ENCODE measurements at places on chromosomes 3 and 15. TPM values are rescaled to one million over a fixed set of nuclear protein-coding genes. Genes with fewer than 3 reads are reported as not detected.

Gene C3orf70
- total RNA-seq = 2.5 TPM

Gene OPA1
- total RNA-seq = 91.0 TPM

GRCh38 chr3:178655488-178655887 is 119.3 kb downstream of the KCNMB2 start:
- DNase-seq = no peak

Gene CYP11A1
- total RNA-seq = 1.1 TPM

- no peak for DNase-seq
Observed at GRCh38 chr3:191901741-191902140, 440.8 kb downstream of the PYDC2 start.

Gene PLCL2
- 36.7 TPM for total RNA-seq

DNA sequence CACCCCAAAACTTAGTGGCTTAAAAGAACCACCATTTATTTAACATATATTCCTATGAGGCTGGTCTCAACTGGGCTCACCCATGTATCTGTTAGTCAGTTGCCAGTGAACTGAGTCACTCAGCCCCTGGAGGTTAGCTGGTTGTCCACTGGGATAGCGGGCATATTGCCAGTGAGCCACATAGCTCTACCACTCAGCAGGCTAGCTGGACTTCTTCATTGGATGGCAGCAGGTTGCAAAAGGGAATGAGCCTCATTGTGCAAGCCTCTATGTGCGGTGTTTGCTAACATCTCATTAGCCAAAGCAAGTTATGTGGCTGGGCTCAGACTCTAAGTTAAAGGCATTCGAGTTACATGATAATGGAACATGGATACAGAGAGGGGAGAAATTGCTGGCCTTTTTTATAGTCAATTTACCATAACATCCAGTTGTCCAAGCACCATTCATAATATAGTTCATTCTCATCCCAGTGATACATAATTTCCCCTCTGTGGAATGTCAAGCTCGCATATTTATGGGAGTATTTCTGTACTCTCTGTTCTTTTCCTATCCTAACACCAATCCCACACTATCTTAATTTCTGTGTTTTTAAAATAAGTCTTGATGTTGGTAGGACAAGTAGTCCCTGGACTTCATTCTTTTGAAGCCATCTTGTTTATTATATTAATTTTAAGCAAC is 8.7 kb downstream of the BTD start:
- no peak for DNase-seq

GRCh38 chr3:107578091-107578490 is 55.3 kb downstream of the BBX start:
- no peak for DNase-seq

- DNase-seq = no peak
Observed at GRCh38 chr15:41564286-41564959, 5.4 kb downstream of the TYRO3 start.

DNA sequence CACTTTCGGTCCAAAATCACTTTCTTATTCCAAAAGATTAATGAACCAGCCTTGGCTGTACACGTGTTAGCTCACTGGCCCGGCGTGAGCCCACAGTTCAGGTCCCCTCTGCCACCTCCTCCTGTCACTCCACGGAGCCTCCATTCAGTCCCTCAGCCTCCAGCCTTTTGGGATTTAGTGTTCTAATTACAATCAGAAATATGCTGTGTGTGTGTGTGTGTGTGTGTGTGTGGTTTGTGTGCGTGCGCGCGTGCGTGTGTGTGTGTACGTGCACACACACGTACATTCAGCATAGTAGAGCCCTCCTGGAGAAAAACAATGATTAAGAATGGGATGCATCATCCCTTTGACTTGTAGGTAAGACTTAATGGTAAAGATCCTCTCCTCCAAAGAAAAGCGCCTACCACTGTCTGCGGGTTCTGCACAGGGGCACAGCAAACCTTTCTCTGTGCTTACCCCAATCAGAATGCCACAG is 801 bp downstream of the CA12 start:
- no peak for DNase-seq

- no peak for DNase-seq
Observed at GRCh38 chr3:123419181-123419849, 29.6 kb downstream of the ADCY5 start.

GRCh38 chr15:79831604-79832003 is 65.2 kb downstream of the MTHFS start:
- no peak for DNase-seq

DNA sequence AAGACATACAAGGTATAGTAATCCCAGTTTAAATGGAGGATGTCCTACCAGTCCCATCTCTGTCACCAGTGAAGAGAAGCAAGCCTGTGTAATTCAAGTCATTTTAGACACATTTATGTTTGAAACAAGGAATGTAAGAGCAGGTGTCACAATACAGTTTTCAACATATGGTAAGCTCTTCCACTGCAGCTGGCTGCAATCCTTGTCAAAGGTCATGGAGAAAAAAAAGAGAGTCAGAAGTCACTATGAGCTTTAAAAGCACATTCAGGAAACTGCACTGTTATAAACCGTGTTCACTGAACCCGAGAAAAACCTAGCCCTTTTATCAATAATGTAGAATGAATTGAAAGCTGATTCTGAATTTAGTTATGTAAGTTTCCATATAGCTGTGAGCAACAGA is 206.4 kb downstream of the NAALADL2 start:
- no peak for DNase-seq

- DNase-seq = no peak
Observed at GRCh38 chr15:59166166-59166565, 40.5 kb upstream of the LDHAL6B start.

- no peak for DNase-seq
Observed at GRCh38 chr15:89587955-89588354, 12.7 kb downstream of the TICRR start.

DNA sequence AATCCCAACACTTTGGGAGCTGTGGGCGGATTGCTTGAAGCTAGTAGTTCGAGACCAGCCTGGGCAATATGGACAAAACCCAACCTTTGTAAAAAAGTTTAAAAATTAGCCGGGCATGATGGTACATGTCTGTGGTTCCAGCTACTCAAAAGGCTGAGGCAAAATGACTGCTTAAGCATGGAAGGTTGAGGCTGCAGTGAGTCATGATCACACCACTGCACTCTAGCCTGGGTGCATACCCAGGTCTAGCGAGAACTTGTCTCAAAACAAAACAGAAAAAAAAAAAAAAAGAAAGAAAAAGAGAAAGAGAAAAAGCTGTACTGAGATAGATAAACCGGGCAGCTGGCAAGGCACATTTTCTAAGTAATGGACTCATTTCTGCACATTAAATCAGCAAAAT is 10.6 kb downstream of the ARPP19 start:
- no peak for DNase-seq

Gene MRPS22
- total RNA-seq = 68.4 TPM

DNA sequence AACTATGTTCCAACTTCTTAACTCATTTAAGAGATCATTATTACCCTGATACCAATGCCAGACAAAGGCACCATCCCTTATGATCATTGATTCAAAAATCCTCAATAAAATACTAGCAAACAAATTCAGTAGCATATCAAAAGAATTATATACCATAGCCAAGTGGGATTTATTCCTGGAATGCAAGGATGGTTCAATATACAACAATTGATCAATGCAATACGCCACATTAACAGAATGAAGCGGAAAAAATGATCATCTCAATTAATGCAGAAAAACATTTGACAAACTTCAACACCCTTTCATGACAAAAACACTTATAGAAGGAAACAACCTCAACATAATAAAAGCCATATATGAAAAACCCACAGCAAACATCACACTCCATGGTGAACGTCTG is 4.7 kb upstream of the HTR3E start:
- DNase-seq = no peak

DNA sequence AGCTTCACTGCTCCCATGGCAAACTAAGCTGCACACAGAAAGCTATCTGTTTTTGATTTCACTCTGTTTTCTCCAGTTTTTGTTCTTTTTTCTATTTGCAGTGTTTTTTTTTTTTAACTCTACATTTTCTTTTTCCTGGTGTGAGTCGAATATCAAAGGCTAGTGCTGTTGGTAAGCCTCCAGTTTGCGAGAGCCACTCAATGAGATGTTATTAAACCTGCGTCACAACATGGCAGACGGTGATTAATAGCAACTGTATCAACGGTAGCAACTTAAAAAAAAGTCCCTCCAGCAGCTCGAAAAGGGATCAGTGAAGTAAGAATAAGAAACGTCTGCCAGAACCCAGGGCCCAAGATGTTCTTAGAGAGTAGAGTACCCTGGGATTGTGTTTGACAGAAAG is 84.1 kb downstream of the MEIS2 start:
- DNase-seq = no peak

- DNase-seq = no peak
Observed at GRCh38 chr3:123780656-123781055, 103.5 kb downstream of the MYLK start.

Gene SNRPN
- total RNA-seq = 337 TPM

All from right cardiac atrium (tissue), 5 donors.